Gastroesophageal sphincter (tissue), 4 donors: ENCODE measurements at places on chromosomes 5 and 9. TPM values are rescaled to one million over a fixed set of nuclear protein-coding genes. Genes with fewer than 3 reads are reported as not detected.

Gene LAMC3
- 0.78 TPM for total RNA-seq

Gene GABRA1
- not detected for total RNA-seq

Gene IFT74
- 16.7 TPM for total RNA-seq

Gene PWWP2A
- 24.7 TPM for total RNA-seq

Gene RANBP6
- 20.2 TPM for total RNA-seq

Gene ARHGEF37
- 22.3 TPM for total RNA-seq

Gene PCDH1
- 23.0 TPM for total RNA-seq

Gene GRIA1
- 1.5 TPM for total RNA-seq

Gene TUSC1
- total RNA-seq: 20.5 TPM

Gene LCN9
- not detected for total RNA-seq
